ENCODE measurements at places on chromosomes 6 and 20.

- no peak for DNase-seq
Observed at GRCh38 chr20:23132930-23133559, 46.9 kb upstream of the CD93 start.

DNA sequence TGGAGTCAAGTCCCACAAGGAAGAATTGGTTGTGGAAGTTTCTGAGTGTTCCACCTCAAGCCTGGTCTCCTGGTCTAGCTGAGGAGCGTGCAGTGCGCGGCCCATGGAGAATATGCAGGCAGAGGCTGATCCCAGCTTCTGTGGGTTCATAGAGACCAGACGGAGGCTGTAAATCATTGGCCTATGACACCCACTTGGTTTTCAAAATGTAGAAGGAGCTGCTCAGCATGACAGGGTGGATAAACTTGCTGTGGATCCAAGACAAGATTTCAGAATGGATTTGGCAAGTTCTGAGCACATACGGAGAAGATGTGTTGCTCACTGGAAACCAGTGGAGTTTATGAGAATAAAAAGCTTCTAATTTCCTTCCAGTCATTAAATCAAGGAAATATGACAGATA, 744 bp downstream of the KIF25 start:
- DNase-seq = no peak

- no peak for DNase-seq
Observed at GRCh38 chr20:46119028-46119546, 973 bp downstream of the CD40 start.

- no peak for DNase-seq
Observed at GRCh38 chr6:168206186-168206585, 113.4 kb downstream of the DACT2 start.

GRCh38 chr20:49259284-49259683, 18.6 kb downstream of the ZNFX1 start:
- no peak for DNase-seq

- DNase-seq = no peak
Observed at GRCh38 chr20:21702553-21703470, 2.7 kb upstream of the PAX1 start.

DNA sequence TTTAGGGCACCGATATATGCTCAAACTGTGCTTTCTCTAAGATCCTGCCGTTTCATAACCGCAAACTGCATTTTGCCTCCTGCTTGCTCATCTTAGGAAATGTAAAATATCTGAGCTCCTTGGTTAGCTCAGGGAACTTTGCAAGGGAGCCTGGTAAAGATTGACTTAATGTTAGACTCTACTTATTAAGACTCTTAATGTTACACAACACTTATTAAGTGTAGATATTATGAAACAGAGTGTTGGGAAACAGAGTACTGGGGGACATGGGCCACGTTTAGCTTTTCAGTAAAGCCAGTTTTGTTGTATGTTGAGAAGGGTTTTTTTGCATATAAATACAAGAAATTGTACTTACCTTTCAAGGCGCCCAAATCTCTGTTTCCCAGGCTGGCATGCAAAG, 1.9 kb downstream of the LTV1 start:
- no peak for DNase-seq

DNA sequence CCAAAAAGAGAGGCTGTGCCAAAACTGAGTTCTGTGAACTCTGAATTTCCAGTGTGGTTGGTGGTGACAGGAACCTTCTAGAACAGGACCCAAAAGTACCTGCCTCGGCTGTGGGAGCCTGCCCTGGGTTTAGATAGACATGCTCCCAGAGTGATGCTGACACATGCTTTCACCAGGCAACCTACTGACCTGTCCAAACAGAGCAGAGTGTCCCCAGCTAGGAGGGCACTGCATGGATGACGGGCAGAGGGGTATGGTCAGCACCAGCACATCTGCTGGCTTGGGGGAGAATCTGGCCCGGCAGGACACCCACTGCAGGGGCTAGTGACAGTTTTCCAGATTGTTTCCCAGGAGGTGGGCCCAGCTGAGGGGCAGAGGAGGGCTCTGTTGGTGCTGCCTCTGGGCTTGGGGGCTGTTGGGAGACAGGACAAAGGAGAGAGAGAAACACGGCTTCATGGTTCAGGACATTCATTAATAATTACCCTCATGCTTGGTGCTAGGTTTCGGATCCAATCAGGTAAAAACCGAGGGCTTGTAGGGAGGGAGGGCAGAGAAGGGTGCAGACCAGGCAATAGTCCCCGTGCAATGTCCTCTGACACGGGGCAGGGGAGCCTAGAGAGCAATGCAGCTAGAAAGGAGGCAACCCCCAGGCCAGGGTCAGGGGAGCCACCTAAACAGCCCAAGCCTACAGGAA, 15.0 kb downstream of the KCNK5 start:
- no peak for DNase-seq

DNA sequence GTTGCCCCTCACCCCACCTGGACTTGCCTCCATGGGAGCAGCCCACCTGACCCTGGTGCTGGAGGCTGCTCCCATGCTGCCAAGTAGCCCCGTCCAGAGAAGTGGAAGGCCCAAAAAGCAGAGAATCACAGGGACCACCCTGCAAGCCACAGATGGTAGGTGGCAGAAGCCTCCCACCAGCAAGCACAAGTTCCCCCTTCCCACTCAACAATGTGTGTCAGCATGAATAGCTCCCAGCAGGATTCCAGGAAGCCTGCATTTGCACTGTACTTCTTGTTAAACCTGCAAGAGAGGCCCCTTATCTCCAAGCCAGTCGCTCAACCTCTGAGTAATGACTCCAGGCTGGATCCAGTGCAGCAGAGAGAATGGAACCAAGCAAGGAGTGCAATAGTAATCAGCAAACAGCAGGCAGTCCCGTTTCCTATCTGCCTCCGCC, 180.8 kb upstream of the CST7 start:
- DNase-seq = no peak

DNA sequence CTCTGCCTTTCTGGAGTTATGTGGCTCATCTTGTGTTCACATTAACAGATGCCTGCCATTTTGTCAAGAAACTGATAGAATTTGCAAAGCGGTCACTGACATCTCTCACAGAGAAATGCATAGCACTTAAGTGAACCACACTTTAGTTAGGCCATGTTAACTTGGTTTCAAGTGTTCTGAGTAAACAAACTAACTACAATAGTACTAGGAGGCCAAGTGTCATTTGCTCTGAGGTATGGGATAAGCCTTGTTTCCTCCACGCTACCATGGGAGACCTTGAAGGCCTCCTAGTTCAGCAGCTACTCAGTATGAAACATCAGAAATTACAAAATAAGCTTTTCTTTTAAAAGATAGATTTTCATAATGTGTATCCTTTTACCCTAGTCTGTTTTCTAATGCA, 143.5 kb upstream of the MARCKS start:
- DNase-seq = no peak

- no peak for DNase-seq
Observed at GRCh38 chr6:145731447-145731846, 3.9 kb downstream of the EPM2A start.

GRCh38 chr20:58213121-58213520, 15.3 kb downstream of the ANKRD60 start:
- no peak for DNase-seq

GRCh38 chr6:142783499-142783898, 161.5 kb downstream of the HIVEP2 start:
- no peak for DNase-seq

DNA sequence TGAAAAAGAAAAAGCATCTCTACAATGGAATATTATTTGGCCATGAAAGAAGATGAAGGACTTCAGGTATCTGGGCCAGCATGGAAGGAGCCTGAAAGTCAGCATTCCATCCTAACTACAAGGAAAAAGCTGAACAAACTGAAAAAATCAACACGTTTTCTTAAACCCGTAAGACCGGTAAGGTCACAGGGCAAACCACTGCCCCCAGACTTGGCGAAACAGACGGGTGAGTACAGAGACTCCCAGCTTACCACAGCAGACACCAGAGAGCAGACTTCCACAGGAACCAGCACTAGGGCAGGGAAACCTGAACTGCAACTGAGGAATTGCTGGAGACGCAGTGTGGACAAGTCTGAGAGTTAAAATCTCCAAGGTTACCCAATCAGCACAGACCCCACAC, 31.4 kb downstream of the BEND3 start:
- no peak for DNase-seq

GRCh38 chr6:161596807-161597520, 323.1 kb upstream of the AGPAT4 start:
- DNase-seq = no peak

DNA sequence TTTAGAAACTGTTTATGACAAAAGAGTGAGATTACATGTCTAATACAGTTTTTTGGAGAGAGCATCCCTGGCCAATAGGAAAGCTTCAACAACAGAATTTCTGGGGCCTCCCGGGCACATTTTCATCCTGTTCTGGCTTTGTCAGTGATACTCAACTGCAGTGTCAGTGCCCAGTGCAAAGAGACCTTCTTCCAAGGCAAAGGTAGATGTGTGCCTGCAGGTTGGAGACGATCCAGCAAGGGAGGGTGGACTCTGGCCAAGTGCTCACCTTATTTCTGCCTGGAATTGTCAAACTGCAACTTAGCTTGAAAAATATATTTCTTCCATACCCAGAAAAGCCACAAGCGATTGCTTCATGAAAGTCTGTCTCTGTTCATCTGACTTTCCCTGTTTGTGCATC, 211.6 kb upstream of the SNX9 start:
- DNase-seq = no peak

DNA sequence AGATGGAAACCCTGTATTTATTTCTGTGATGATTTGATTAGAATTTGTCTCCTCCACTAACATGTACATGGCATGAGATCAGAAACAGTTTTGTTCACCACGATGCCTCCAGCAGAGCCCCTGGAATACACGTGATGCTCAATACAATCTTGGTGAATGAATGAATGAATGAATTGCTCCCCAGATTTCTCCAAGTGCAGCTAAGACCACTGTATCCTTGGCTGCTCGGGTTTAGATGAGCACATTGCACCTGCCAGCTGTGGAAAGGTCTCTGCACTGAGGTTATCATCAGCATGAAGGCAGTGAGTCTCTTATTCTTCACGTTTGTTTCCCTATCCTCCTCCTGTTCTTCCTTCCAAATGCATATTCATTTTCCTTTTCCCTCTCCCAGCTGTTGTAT, 17.9 kb downstream of the CASS4 start:
- DNase-seq = no peak

- no peak for DNase-seq
Observed at GRCh38 chr6:138600726-138601125, 101.4 kb upstream of the NHSL1 start.

GRCh38 chr6:149118737-149119653, 198.5 kb upstream of the TAB2 start:
- DNase-seq = no peak

DNA sequence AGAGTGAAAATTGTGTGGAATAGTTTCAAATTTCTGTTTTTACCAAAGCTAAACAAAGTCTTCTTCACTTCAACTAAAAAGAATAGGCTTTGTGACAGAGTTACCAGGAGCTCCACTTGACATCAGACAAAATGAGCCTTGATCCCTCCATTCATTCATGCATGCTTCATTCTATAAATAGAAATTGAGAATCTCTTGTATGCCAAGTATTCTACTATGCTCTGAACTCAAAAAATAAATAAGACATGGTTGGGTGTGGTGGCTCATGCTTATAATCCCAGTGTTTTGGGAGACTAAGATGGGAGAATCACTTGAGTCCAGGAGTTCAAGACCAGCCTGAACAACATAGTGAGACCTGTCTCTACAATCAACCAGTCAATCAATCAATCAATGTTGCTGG, 236.6 kb upstream of the FAM83B start:
- no peak for DNase-seq

- no peak for DNase-seq
Observed at GRCh38 chr20:36344517-36345132, 38.5 kb downstream of the DLGAP4 start.

DNA sequence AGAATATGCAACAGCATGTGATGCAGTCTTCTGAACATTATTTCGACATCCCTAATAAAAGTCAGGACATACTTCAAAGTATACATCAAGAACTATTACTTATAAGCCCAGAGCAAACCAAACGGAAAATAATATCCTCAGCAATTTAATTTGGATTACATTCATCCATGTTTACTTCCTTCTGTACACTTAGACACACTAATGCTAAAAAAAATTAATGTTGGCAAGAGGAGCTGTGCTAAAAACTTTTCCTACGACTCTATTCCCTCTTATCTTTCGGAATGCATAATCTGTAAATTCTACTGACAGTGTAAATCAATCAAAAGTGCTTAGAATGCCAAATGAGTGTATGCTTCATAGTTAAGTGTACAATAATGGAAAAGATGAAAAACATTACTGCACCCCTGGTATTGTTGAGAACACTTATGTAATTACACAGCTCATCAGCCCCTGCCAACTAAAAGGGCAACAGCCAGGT, 301.2 kb upstream of the HSF2 start:
- no peak for DNase-seq

- no peak for DNase-seq
Observed at GRCh38 chr6:149847939-149848267, 16.3 kb downstream of the LRP11 start.

- DNase-seq = no peak
Observed at GRCh38 chr6:105397987-105398386, 4.9 kb downstream of the PREP start.

DNA sequence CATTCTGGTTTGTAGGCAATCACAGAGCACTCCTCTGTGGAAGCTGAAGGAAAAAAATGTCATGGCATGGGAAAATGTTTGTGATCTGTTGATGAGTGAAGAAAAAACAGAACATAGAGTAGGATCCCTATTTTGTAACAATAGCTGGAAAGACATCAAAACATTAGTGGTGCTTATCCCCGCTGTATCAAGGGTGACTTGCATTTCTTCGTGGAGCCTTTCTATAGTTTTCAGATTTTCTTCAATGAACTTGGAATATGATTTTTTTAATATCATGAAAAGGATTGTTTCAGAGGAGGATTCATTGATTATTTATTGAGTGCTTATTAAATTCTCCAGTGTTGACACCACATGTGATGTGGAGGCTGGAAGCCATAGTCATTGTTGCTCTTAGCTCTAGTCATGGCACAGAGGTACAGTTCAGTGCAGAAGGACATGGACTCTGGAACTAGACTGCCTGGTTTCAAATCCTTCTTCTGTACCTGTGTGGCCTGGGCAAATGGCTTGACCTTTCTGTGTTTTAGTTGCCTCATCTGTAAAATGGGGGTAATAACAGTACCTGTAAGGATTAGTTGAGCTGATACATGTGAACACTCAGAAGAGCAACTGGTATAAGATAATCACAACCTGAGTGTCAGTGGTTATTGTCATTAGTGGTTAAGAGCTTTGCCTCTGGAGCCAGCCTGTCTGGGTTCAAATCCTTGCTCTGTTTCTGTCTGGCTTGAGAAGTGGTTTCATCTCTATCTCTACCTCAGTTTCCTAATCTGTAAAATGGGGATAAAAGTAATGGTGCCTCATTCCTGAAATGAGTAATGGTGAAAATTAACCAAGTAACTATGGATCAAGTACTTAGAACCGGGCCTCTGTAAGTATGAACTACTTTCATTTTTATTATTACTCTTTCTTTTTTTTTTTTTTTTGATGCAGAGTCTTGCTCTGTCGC, 14.7 kb upstream of the CDKN1A start:
- DNase-seq = no peak

DNA sequence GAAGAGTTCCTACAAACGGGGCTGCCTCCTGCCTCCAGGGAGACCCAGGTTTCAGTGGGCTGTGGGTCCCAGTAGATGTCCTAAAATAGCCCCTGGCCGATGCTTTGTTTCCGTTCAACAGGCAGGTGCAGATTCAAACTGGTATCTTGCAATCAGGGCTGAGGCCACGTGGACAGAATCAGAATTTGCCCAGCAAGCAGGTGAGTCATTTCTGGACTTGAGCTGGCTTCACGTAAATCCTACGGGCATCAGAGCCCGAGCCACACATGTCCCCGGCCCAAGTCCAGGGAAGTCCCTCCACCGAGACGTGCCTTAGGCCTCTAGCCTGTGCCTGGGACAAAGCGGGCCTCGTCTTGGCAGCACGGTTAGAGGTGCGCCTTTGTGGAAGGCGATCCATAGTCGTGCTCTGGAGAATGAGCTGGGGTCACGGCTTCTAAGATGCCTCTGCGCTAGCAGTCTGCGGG, 101.6 kb upstream of the FRMD1 start:
- DNase-seq = no peak

Data from activated T-cell treated with anti-CD3 and anti-CD28 coated beads for 1 hour (primary cell).